ENCODE measurements at places on chromosomes 6 and 20. TPM values are rescaled to one million over a fixed set of nuclear protein-coding genes. Genes with fewer than 3 reads are reported as not detected.

Gene DPPA5
- not detected for total RNA-seq

Gene RCAN2
- 12.0 TPM for total RNA-seq

Gene EFCAB8
- total RNA-seq: not detected

- no peak for DNase-seq
Observed at GRCh38 chr6:10849901-10850300, 11.6 kb upstream of the MAK start.

- no peak for DNase-seq
Observed at GRCh38 chr20:24153101-24154040, 164.8 kb upstream of the GGTLC1 start.

All from ovary (tissue), 10 donors.